ENCODE measurements at places on chromosomes 1 and 21. TPM values are rescaled to one million over a fixed set of nuclear protein-coding genes. Genes with fewer than 3 reads are reported as not detected.

- H3K27me3 ChIP-seq, result peaks cover 4% of the 10 kb centered on the region
- peaks cover 9% of the 10 kb centered on the region for H3K4me1 ChIP-seq
- no peak overlapping the region for H3K27ac ChIP-seq
- no peak for DNase-seq
- no peak overlapping the region for H3K4me3 ChIP-seq
Observed at GRCh38 chr1:46180082-46180616, 3.9 kb upstream of the P3R3URF start.

GRCh38 chr1:204465546-204466415 is 28.8 kb downstream of the PIK3C2B start:
- H3K36me3 ChIP-seq, result peaks cover 33% of the 10 kb centered on the region
- peaks cover 48% of the 10 kb centered on the region for H3K4me1 ChIP-seq
- no peaks in the 10 kb centered on the region for H3K27me3 ChIP-seq
- no peak overlapping the region for H3K4me3 ChIP-seq
- DNase-seq, result no peak

DNA sequence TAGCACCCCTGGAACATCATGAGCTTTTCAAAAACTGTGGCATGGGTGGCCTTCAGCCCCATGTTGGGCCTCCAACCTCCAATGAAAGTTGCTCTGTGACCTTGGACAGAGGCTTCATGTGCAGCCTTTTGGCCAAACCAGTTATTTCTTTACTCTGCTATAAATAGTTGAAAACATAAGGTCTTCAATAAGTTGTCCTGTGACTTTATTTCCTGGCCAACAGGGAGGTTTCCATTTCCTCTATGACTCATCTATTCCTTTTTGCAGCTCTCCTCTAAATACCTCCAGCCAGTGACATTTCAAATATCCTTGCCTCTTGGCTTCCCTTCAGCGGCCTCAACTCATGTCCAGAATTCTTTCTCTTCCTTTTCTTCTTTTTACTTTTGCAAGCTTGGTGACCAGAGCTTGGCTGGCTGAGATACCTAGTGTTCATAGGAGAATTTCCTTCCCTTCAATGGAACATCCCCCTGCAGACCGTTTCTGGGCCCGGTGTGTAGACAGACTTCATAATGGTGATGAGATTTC is 22.7 kb upstream of the TRIM67 start:
- H3K36me3 ChIP-seq, result no peaks in the 10 kb centered on the region
- peaks cover 17% of the 10 kb centered on the region for H3K27me3 ChIP-seq
- H3K27ac ChIP-seq, result no peak overlapping the region
- no peak for DNase-seq

DNA sequence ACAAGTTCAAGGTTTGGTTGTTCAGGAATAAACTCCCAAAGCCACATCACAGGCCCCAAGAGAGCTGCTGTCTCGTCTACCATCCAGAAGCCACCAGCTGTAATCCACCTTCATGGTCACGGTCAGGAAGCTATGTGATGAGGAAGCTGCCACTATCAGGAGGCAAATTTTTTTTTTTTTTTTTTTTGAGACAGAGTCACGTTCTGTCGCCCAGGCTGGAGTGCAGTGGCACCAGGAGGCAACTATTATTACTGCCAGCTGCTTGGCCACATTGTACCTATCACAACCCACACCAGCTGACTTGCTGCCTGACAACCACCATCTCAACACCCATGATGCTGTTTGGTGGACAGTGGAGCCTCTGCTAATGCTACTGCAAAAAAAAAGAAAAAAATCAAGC is 124.1 kb downstream of the OMA1 start:
- H3K27me3 ChIP-seq, result peaks cover 2% of the 10 kb centered on the region
- no peaks in the 10 kb centered on the region for H3K4me1 ChIP-seq
- no peak overlapping the region for H3K4me3 ChIP-seq
- no peaks in the 10 kb centered on the region for H3K36me3 ChIP-seq

DNA sequence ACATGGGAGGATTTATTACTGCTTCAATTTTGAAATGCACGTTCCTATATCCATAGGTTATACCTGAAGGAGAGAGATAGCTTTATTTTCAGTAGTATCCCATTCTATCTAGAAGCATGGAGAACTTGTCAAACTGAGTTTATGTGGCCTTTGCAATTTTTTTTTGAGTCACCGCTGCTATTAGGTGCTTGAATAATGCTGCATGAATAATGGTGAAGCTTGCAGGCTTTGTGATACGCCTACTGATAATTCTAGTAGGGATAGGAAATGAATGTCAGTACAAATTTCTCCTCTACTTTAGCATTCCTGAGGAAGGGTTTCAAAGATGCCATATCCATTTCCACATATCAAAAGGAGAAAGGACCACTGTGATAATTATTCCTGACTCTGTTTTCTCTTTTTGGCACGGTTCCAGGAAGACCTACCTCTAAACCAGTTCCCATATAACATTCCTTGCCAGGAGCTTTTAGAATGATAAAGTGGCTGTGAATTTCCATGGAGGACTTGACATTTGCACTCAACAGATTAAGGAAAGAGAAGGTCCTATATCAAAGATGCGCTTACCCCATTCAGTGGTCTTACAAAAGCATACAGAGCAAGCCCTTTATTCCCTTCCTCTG is 83.5 kb downstream of the SPATA46 start:
- no peak overlapping the region for H3K27ac ChIP-seq
- no peaks in the 10 kb centered on the region for H3K36me3 ChIP-seq
- H3K4me1 ChIP-seq, result no peaks in the 10 kb centered on the region
- no peak overlapping the region for H3K4me3 ChIP-seq
- no peak for DNase-seq

DNA sequence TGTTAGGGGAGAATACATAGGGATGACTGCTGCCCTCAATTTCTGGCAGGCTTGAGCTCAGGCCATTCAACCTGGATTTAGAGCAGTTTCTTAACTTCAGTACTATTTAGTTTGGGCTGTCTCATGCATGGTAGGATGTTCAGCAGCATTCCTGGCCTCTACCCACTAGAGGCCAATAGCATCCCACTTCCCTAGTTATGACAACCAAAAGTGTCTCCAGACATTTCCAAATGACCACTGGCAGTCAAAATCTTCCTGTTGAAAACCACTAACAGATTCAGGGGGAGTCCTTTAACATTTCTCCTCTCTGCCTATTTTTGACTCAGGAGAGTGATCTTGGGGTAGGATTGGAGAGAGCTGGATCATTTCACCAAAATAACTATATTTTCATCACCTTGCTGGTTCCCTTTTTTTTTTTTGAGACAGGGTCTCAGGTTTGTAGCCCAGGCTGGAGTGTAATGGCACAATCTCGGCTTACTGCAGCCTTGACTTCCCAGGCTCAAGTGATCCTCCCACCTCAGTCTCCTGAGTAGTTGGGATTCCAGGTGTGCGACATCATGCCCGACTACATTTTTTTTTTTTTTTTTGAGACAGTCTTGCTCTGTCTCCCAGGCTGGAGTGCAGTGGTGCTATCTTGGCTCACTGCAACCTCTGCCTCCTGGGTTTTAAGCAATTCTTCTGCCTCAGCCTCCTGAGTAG is 8.7 kb downstream of the GNAT2 start:
- peaks cover 2% of the 10 kb centered on the region for H3K27me3 ChIP-seq
- no peak overlapping the region for H3K27ac ChIP-seq
- H3K4me3 ChIP-seq, result no peak overlapping the region
- H3K4me1 ChIP-seq, result peaks cover under 1% of the 10 kb centered on the region
- H3K36me3 ChIP-seq, result no peaks in the 10 kb centered on the region
- no peak for DNase-seq

GRCh38 chr1:16605532-16606505 is 7.5 kb downstream of the NBPF1 start:
- no peaks in the 10 kb centered on the region for H3K27me3 ChIP-seq
- H3K4me3 ChIP-seq, result no peak overlapping the region
- H3K27ac ChIP-seq, result no peak overlapping the region
- H3K4me1 ChIP-seq, result peaks cover 2% of the 10 kb centered on the region

DNA sequence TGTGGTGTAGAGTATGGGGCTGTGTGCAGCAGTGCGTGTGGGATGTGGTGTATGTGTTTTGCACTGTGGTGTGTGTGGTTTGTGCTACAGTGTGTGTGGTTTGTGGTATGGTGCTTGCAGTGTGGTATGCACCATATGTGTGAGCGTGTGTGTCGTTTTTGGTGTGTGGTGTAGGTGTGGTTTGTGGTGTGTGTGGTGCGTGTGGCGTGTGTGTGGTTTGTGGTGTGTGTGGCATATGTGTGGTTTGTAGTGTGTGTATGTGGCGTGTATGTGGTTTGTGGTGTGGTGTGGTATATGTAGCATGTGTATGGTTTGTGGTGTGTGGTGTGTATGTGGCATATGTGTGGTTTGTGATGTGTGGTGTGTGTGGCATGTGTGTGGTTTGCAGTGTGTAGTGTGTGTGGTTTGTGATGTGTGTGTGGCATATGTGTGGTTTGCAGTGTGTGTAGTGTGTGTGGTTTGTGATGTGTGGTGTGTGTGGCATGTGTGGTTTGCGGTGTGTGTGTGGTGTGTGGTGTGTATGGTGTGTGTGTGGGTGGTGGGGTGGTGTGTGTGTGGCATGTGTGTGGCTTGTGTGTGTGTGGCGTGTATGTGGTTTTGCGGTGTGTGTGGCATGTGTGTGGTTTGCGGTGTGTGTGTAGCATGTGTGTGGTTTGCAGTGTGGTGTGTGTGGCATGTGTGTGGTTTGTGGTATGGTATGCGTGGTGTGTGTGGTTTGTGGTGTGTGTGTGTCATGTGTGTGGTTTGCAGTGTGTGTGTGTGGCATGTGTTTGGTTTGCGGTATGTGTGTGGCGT is 53.5 kb upstream of the TRAPPC10 start:
- H3K27ac ChIP-seq, result no peak overlapping the region
- H3K36me3 ChIP-seq, result peaks cover 37% of the 10 kb centered on the region
- H3K4me3 ChIP-seq, result no peak overlapping the region
- peaks cover 7% of the 10 kb centered on the region for H3K4me1 ChIP-seq
- peak; percentile 71 for DNase-seq

GRCh38 chr1:235105051-235106043 is 23.3 kb downstream of the TOMM20 start:
- no peaks in the 10 kb centered on the region for H3K27me3 ChIP-seq
- H3K27ac ChIP-seq, result peak overlapping the region; percentile 93
- H3K36me3 ChIP-seq, result peaks cover 37% of the 10 kb centered on the region
- peaks cover 34% of the 10 kb centered on the region for H3K4me1 ChIP-seq

DNA sequence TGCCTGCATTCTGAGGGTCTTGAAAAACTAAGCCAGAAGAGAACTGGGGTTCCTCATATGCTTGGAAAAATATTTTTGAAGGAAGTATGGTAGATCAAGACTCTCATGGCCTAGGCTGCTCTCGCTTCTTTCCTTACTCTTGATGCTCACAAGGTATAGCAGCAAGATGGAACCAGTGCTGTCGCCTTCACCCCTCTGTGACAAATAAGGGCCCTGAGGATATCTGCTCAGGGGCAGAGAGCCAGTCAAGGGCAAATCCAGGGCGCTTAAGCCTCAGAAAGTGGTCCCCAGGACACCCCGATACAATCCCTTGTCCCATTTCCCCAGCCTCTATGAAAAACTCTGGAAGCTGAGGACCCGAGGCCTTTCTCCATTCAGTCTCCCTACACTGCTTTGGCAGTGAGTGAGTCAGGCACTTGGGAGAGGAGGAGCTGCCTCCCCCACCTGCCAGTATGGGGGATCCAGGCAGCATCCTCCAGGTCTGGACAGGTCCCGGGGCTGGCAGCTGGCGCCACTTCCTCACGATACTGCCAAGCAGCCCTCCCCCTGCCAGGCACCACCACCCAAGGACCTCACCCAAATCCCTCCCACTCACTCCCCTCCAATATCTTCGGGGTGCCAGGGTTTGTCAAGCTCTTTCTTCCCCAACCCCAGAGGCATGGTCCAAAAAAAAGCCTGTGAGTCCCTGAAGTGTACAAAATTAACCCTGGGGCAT is 1.3 kb downstream of the IGSF9 start:
- H3K36me3 ChIP-seq, result no peaks in the 10 kb centered on the region
- no peak overlapping the region for H3K27ac ChIP-seq
- peaks cover 63% of the 10 kb centered on the region for H3K27me3 ChIP-seq
- peaks cover 6% of the 10 kb centered on the region for H3K4me1 ChIP-seq
- H3K4me3 ChIP-seq, result no peak overlapping the region

DNA sequence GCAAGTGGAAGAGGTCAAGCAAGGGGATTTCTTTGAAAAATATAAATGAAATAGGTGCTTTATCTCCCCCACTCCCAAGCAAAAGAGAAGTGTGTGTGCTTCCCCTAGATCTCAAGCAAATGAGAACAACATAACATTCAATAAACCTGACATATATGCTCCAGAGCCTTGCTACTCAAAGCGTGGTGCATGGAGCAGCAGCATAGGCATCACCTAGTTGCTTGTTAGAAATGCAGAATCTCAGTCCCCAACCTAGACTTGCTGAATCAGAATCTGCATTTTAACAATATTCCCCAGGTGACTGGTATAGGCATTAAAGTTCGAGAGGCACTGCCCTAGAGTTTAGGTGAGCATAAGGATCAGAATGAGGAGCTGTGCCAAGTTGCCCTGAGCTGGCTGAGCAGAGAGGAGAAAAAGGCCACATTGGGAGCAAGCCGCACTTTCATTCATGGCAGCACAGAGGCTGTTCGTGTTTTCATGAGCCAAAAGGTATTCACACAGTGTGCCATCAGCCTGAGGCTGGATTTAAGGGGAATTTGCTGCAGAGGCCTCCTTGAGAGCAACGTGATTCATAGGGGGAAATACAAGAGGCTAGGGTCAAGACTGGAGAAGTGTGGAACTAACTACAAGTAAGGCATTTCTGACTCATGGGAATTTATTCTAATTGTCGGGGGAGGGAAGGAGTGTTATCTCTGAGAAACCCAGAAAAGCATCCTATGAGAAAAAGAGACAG is 14.3 kb upstream of the LPAR3 start:
- peaks cover 5% of the 10 kb centered on the region for H3K4me1 ChIP-seq
- H3K27me3 ChIP-seq, result peaks cover 32% of the 10 kb centered on the region
- peak; percentile 38 for DNase-seq
- H3K36me3 ChIP-seq, result no peaks in the 10 kb centered on the region
- no peak overlapping the region for H3K4me3 ChIP-seq
- H3K27ac ChIP-seq, result no peak overlapping the region

RNASEL gene
- 3.4 TPM for total RNA-seq

MAP3K7CL gene
- 4.3 TPM for total RNA-seq

PRR9 gene
- total RNA-seq, result not detected

AGRN gene
- total RNA-seq, result 35.8 TPM

APCS gene
- not detected for total RNA-seq

PRKACB gene
- 19.1 TPM for total RNA-seq

ANGPTL1 gene
- not detected for total RNA-seq

All from activated CD4-positive, alpha-beta T cell treated with anti-CD3 and anti-CD28 coated beads, Interleukin-2, amount 10 ng/mL, durations not matched to agents 24 days and 14 days (primary cell).